ENCODE measurements at places on chromosomes 4 and X. TPM values are rescaled to one million over a fixed set of nuclear protein-coding genes. Genes with fewer than 3 reads are reported as not detected.

DNA sequence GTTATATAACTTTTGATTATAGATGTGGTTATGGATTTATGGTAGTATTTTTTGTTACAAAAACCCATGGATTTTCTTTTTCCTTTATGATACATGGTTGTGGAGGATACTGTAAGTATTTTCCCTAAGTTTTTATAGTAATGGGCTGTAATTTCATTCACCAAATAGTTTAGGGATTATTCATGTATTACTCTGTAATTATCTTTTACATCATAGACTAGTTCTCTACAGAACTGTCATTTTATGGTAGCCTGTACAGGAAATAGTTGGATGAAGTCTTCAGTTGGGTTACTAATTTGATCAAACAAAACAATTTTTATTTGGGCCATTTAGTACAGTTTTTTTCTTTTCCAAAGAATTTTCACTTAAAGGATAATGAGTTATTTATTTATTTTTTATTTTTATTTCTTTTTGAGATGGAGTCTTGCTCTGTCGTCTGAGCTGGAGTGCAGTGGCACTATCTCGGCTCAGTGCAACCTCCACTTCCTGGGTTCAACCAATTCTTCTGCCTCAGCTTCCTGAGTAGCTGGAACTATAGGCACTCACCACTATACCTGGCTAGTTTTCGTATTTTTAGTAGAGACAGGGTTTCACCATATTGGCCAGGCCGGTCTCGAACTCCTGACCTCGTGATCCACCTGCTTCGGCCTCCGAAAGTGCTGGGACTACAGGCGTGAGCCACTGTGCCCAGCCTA lies 42.1 kb downstream of the RBPJ start:
- DNase-seq: no peak
- no peak overlapping the region for H3K27ac ChIP-seq
- H3K36me3 ChIP-seq: peaks cover 2% of the 10 kb centered on the region
- no peak overlapping the region for H3K4me3 ChIP-seq
- peaks cover 8% of the 10 kb centered on the region for H3K4me1 ChIP-seq

DNA sequence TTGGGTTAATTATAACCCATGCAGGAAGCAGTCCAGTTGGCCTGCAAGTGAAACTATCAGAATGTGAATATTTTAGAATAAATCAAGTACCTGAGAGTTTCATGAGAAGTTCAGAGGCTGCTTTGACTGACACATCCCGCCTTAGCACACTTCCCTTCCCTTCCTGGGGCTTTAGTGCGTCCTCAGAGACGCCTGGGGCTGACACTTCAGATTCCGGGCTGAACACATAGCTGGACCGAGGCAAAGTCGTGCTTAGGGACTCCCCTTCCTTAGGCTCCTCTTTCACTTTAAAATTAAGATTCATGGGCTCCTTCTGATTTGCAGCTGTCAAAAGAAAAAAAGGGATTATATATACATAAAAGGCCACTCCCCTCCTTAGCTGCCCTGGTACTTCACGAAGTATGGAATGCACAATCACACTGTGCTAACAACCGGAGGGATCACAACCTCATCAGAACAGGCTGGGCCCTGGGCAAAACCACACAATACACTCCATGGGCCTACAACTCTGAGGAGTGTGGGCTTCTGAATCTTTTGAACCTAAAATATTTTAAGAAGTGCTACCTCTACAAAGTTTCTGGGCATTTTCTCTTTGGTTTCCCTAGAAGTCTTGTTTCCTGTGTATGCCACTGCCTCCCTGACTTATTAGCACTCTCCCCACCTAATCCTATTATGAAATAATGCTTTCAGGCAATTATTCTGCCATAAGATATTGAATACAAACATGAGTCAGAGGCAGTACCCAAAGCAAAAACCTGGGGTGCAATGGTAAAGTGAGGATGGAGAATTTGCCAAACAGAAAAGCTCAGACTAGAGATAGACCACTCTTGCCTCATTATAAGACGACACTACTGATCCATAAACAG lies 68.2 kb downstream of the ZNF827 start:
- no peak for DNase-seq
- no peak overlapping the region for H3K4me3 ChIP-seq
- H3K36me3 ChIP-seq: no peaks in the 10 kb centered on the region
- no peak overlapping the region for H3K27ac ChIP-seq
- H3K27me3 ChIP-seq: no peaks in the 10 kb centered on the region

GRCh38 chrX:106976416-106976815 lies 23.6 kb downstream of the MORC4 start:
- no peaks in the 10 kb centered on the region for H3K4me1 ChIP-seq
- no peaks in the 10 kb centered on the region for H3K27me3 ChIP-seq
- H3K36me3 ChIP-seq: no peaks in the 10 kb centered on the region
- DNase-seq: no peak
- H3K4me3 ChIP-seq: no peak overlapping the region

GRCh38 chr4:170990989-170991589 lies 822.1 kb upstream of the GALNTL6 start:
- no peak overlapping the region for H3K27ac ChIP-seq
- H3K4me3 ChIP-seq: no peak overlapping the region
- H3K36me3 ChIP-seq: no peaks in the 10 kb centered on the region
- peak; percentile 27 for DNase-seq

DNA sequence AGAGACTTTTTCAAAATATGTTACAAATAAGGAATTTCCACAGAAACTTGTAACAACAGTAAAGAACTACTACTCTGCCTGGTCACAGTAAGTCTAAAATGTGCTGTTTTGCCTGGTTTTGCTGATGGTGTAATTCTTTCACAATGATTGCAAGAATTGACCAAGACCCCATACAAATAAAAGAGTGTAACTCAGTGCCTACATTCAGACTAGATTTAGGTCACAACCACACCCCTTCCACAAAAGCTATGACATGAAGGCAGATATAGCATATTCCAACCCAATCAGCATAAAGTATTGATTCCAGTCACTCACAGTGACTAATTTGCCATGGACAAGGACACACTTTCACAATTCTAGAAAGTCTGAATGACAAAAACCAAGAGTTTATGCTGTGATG lies 53.7 kb upstream of the TMPRSS11F start:
- no peak for DNase-seq
- H3K27me3 ChIP-seq: no peaks in the 10 kb centered on the region
- H3K4me3 ChIP-seq: no peak overlapping the region
- no peaks in the 10 kb centered on the region for H3K36me3 ChIP-seq

- no peaks in the 10 kb centered on the region for H3K4me1 ChIP-seq
- no peak for DNase-seq
- H3K27ac ChIP-seq: no peak overlapping the region
These were observed 202.6 kb downstream of the TLL1 start for GRCh38 chr4:166075599-166075998.

GRCh38 chrX:5774446-5774845 lies 454.2 kb downstream of the NLGN4X start:
- no peak overlapping the region for H3K27ac ChIP-seq
- no peaks in the 10 kb centered on the region for H3K4me1 ChIP-seq

DNA sequence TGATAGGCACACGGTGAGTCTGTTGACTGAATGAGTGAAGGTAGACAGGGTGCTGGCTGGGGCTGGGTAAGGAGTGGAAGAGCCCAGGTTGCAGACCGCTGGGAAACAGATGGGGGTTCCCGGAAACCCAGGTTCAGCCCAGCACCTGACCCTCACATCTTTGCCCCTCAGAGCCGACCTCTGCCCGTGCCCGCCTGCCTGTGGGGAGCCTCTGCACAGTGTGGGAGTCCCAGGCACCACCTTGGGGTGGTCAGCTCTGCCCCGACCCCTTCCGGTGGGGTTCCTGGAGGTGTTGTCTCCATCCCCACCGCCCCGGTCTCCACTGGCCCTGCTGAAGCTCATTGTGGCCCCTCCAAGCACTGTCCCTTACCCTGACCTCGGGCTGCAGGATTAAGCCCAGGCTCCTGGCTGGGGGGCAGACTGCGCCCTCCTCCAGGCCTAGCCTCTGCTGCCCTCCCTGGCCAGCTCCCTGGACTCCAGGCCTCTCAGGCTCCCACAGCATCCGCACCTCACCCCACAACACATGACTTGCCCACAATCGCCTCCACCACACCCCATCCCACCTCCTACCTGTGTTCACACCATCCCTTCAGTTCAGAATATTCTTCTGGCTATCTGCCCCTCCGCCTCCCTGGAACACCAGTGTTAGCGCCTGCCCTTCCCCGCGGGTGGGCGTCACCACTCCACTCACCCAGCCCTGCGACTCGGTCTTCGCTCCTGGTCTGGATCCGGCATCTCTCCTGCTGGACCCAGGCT lies 21.4 kb downstream of the HMX1 start:
- peaks cover 10% of the 10 kb centered on the region for H3K4me1 ChIP-seq
- peaks cover 18% of the 10 kb centered on the region for H3K27me3 ChIP-seq
- no peak overlapping the region for H3K27ac ChIP-seq
- H3K36me3 ChIP-seq: no peaks in the 10 kb centered on the region

DNA sequence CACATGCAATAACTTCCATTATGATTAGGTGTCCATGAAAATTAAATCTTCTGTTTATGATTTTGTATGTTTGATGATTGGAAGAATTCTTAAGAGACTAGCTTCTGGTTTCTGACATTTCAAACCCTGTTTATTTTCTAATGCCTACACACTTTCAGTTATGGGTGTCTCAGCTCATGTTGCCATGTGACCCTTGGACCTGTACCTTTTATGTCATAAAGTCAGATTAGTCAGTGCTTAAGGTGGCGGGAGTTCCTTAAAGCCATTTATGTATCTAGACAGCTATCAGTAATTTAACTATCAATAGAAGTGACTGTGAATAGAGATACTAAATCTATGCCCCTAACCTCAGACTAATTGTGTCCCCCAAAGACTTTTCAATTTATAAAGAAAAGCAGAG lies 155.6 kb downstream of the GBA3 start:
- H3K27me3 ChIP-seq: no peaks in the 10 kb centered on the region
- DNase-seq: no peak
- no peak overlapping the region for H3K4me3 ChIP-seq

GRCh38 chrX:78105944-78106650 lies 2.0 kb downstream of the PGK1 start:
- H3K27me3 ChIP-seq: peaks cover 5% of the 10 kb centered on the region
- H3K36me3 ChIP-seq: peaks cover 2% of the 10 kb centered on the region
- peak overlapping the region; percentile 33 for H3K4me3 ChIP-seq
- no peaks in the 10 kb centered on the region for H3K4me1 ChIP-seq

GRCh38 chr4:71907782-71908181 lies 123.9 kb upstream of the GC start:
- DNase-seq: no peak
- no peak overlapping the region for H3K4me3 ChIP-seq
- no peaks in the 10 kb centered on the region for H3K27me3 ChIP-seq
- H3K36me3 ChIP-seq: no peaks in the 10 kb centered on the region
- no peak overlapping the region for H3K27ac ChIP-seq
- no peaks in the 10 kb centered on the region for H3K4me1 ChIP-seq

- no peaks in the 10 kb centered on the region for H3K27me3 ChIP-seq
- H3K36me3 ChIP-seq: no peaks in the 10 kb centered on the region
- H3K27ac ChIP-seq: no peak overlapping the region
- H3K4me1 ChIP-seq: no peaks in the 10 kb centered on the region
These were observed 5.5 kb downstream of the ATP10D start for GRCh38 chr4:47490550-47490949.

DNA sequence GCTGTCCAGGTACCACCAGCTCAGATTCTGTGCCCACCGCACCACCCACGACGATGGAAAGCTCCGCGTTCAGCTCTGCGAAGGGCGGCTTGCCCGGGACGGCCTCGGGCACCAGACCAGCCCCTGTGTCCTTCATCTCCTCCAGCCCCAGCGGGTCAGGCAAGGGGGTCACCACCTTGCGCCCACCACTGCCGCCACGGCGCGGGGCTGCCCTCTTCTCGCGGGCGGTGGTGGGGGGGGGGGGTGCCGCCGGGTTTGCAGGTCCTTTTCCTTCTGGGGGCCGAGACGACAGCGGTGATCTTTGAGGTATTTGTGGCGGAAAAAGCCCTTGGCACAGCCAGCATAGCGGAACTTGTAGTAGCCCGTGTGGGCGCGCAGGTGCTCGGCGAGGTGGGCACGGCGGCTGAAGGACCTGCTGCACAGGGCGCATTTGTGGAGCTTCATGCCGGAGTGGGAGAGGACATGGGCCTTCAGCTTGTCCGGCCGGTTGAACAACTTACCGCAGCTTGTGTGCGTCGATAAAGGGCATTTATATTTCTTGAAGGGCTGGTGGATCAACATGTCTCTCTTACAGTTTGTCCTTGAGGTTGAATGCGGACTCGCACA lies 50.9 kb downstream of the CFAP299 start:
- H3K36me3 ChIP-seq: no peaks in the 10 kb centered on the region
- H3K27ac ChIP-seq: no peak overlapping the region
- no peaks in the 10 kb centered on the region for H3K4me1 ChIP-seq
- H3K27me3 ChIP-seq: no peaks in the 10 kb centered on the region
- H3K4me3 ChIP-seq: no peak overlapping the region

DNA sequence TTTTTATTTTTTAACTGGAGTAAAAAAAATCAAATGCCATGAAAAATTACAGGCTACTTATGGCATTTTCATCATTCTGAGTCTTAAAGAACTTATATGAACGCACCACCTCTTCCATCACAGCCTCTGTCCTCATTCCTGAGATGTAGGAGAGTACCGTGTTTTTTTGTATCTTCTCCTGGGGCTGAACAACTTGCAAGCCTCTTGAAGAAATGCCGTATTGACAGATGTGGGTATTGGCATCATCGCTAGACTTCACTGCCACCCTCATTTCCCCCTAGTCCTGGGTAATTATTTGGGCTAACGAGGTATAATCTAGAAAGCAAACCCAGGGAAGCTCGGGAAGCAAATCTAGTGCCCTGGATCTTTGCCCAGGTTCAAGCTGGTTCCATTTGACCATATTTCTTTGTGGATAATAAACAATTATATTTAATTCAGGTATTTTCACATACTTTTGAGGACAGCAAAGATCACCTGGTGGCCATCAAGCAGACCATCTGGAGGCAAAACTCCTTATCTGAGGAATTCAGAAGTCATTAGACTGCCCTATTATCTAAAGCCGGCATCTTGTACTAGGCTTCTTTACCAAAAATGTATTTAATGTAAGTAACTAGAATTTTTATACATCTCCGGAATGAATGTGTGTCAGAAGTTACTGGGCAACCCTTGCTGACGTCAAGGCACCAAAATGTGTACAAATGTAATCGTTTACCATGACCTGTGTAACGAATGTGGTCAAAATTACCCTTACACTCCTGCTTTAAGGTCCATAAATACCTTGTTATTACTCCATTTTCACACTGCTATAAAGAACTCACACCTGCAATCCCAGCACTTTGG lies 55.9 kb upstream of the WDR19 start:
- no peaks in the 10 kb centered on the region for H3K4me1 ChIP-seq
- no peak for DNase-seq
- H3K4me3 ChIP-seq: no peak overlapping the region
- no peak overlapping the region for H3K27ac ChIP-seq

DNA sequence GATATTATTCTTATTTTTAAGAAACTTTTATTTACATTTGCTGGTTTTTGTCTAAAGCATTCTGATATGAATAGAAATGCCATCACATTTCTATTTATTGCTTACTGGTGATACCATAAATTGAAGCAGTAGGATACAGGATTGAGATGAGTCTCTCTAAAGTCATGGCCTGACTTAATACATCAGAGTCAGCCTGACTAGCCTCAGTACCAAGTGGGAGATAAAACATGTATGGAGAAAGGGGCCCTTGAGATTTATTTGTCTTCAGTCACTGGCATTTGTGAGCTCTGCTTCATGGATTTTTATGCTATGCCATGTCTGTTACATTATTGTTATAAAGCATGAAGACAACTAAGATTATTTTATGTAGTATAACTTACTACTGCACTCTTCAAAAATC lies 465.5 kb downstream of the ADGRL3 start:
- no peaks in the 10 kb centered on the region for H3K4me1 ChIP-seq
- no peak overlapping the region for H3K27ac ChIP-seq
- H3K27me3 ChIP-seq: no peaks in the 10 kb centered on the region
- no peak for DNase-seq
- no peak overlapping the region for H3K4me3 ChIP-seq

ZNF674 gene
- total RNA-seq: 7.4 TPM

ATP2B3 gene
- 0.19 TPM for total RNA-seq

SMIM10L2A gene
- total RNA-seq: 5.0 TPM

QRFPR gene
- total RNA-seq: 1.0 TPM

UGT2B15 gene
- not detected for total RNA-seq

AADAT gene
- total RNA-seq: 7.7 TPM
